CD4-positive, alpha-beta T cell (primary cell): ENCODE measurements at places on chromosomes 6 and 20. TPM values are rescaled to one million over a fixed set of nuclear protein-coding genes. Genes with fewer than 3 reads are reported as not detected.
A peak's percentile ranks its signal among the peaks of the same experiment; 100 is the strongest.

GRCh38 chr6:56491606-56492328 is 150.9 kb downstream of the DST start:
- H3K4me3 ChIP-seq = no peak overlapping the region
- no peaks in the 10 kb centered on the region for H3K36me3 ChIP-seq
- no peak for DNase-seq
- no peak overlapping the region for H3K27ac ChIP-seq

The XKR7 gene
- not detected for total RNA-seq

GRCh38 chr20:25008388-25009217 is 16.1 kb upstream of the APMAP start:
- H3K27me3 ChIP-seq = no peaks in the 10 kb centered on the region
- H3K36me3 ChIP-seq = peaks cover 83% of the 10 kb centered on the region
- no peak for DNase-seq
- H3K27ac ChIP-seq = no peak overlapping the region

DNA sequence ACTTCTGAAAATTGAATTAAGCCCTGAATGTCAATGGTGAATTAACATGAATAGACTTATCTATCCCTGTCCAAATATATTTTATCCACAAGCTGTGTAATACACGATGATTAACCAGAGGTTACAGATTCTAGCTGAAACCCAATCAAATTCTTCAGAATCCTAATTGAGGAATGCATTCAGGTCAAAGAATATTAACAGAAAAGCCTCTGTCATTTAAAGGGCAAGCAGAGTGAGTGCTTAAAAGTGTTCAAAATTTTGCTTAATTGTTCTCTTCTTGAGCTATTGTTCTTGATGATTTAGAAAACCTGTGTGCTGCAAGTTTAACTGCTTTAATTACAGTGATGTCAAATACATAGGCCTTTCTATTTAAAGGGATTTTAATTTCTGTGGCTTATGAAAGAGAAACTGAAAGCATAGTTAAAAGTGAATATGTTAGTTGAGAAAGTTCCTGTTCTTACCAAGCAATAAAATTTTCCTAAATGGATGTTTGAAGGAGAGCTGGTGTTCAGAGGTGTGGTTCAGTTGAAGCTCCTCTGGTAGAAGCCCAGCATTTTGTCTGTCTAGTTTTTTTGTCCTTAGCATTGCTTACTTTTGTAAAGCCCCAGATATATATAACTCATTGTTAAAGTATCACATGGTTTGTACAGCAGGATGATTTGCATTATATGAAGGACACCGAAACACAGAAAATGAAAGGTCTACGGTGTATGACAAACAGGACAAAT is 466.3 kb upstream of the PLCB4 start:
- H3K36me3 ChIP-seq = no peaks in the 10 kb centered on the region
- no peaks in the 10 kb centered on the region for H3K27me3 ChIP-seq
- peaks cover 4% of the 10 kb centered on the region for H3K4me1 ChIP-seq
- DNase-seq = no peak

The LPA gene
- total RNA-seq = not detected

DNA sequence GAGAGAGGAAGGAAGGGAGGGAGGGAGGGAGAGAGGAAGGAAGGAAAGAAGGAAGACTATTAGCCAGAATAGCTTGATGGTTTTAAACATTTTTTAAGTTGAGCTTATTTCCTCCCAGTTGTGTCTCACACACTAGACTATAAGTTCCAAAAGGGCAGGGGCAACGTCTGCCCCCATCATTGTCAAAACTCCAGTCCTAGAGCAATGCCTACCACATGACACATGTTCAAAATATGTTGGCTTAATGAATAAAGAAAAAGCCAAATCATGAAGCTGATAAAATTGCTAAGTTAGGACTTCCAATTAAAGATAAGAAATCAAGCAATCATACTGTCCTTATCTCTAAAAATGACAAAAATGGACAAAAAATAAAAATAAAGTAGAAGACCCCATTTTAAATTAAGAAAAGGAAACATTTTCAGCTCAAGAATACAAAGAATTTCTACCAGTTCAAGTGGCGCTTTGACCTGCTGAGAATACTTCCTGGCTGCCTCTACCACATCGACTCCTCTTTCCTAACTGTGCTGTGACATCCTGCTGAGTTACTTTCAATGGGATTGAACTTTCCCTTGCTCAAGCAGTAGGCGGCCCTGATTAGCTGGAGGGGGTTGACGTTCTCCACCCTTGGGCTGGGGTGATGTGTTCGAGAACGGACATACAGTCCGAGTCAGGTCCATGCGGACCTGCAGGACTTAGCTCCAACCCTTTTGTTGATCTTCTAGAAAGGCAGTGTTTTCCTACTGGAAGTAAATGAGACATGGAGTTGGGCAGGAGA is 283.9 kb upstream of the FOXQ1 start:
- no peak for DNase-seq
- no peaks in the 10 kb centered on the region for H3K27me3 ChIP-seq

- no peaks in the 10 kb centered on the region for H3K36me3 ChIP-seq
- no peaks in the 10 kb centered on the region for H3K4me1 ChIP-seq
- no peak overlapping the region for H3K27ac ChIP-seq
- no peak overlapping the region for H3K4me3 ChIP-seq
- H3K27me3 ChIP-seq = no peaks in the 10 kb centered on the region
These were observed 6.9 kb upstream of the ZBTB12 start for GRCh38 chr6:31908791-31909190.

The MUC22 gene
- not detected for total RNA-seq

The HTR1E gene
- not detected for total RNA-seq

The HLA-DQA2 gene
- 1.1 TPM for total RNA-seq

DNA sequence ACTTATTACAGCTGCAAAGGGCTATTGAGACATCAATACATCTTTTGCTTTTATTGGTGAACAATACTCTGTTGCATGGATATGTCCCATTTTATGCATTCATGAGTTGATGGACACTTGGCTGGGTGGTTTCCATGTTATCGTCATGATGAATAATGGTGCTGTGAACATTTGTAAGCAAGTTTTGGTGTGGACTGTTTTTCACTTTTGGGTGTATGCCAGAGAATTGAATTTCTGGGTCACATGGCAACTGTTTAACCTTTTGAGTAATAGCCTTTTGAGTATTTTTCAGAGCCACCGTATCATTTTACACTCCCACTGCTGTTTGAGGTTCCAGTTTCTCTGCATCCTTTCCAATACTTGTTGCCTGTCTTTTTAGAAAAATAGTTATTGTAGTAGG is 107.0 kb downstream of the JARID2 start:
- H3K4me3 ChIP-seq = no peak overlapping the region
- H3K27ac ChIP-seq = no peak overlapping the region
- no peak for DNase-seq
- H3K36me3 ChIP-seq = no peaks in the 10 kb centered on the region
- no peaks in the 10 kb centered on the region for H3K27me3 ChIP-seq
- H3K4me1 ChIP-seq = peaks cover 7% of the 10 kb centered on the region

DNA sequence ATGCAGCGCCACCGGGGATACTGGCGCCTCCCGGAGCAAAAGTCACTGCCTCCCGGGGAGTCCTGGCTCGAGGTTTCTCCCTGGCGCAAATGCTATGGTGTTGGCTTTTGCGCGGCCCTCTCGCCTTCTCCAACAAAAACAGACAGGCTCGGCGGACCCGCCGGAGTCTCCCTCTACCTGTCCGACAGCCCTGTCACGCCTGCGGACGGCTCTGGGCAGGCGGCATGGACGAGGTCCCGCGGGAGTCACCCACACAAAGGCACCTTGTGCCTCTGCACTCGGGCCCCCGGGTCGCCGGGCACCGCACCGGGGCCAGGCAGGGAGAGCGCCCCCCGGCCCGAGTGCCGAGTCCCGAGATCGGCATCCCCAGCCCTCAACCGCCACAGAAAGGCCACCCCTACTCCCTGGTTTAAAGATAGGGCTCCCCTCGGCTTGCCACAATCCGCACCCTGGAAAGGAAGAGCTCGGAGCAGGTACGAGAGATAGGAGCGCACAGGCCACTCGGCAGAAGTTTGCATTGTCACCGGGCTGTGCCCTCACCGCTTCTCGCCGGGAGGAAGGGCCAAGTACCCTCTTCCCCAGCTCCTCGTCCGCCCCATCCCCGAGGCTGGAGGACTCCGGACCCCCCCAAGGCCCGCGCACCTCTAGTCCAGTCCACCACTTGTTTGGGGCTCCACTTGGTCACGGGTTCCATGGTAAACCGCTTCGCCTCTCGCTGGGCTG is 903 bp downstream of the CNKSR3 start:
- H3K27ac ChIP-seq = no peak overlapping the region
- H3K4me1 ChIP-seq = peaks cover 8% of the 10 kb centered on the region
- no peaks in the 10 kb centered on the region for H3K36me3 ChIP-seq
- DNase-seq = no peak

GRCh38 chr6:55578537-55579363 is at the start of gene HMGCLL1:
Gene HMGCLL1, minus strand, starts transcription at chr6:55579192. Its CDS starts 137 bp downstream, at chr6:55579055.
- no peaks in the 10 kb centered on the region for H3K4me1 ChIP-seq
- no peaks in the 10 kb centered on the region for H3K27me3 ChIP-seq
- DNase-seq = no peak
- H3K36me3 ChIP-seq = no peaks in the 10 kb centered on the region
- H3K27ac ChIP-seq = no peak within 1 kb of the TSS
- H3K4me3 ChIP-seq = no peak within 1 kb of the TSS

DNA sequence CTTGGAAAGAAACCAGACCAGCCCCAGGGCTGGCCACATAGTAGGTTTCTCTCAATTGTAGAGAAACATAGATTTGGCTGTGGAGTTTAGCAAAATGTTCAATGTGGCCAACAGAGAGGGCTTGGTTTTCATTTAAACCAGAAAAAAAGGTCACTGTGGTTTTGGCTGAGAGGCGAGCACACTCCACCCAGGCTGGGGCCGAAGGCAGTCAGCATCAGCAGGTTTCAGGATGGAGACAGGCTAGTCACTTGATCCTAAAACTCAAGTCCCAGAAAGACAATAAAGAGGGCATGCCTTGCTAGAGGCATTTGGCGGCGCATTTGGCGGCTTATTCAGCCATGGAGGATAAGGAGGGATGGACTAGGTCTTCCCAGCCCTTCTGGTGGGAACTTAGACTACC is 73.1 kb downstream of the PRND start:
- peaks cover 99% of the 10 kb centered on the region for H3K36me3 ChIP-seq
- H3K27me3 ChIP-seq = no peaks in the 10 kb centered on the region
- H3K4me1 ChIP-seq = peaks cover 20% of the 10 kb centered on the region
- H3K4me3 ChIP-seq = no peak overlapping the region
- no peak overlapping the region for H3K27ac ChIP-seq
- DNase-seq = no peak

The WFDC10B gene
- total RNA-seq = not detected

DNA sequence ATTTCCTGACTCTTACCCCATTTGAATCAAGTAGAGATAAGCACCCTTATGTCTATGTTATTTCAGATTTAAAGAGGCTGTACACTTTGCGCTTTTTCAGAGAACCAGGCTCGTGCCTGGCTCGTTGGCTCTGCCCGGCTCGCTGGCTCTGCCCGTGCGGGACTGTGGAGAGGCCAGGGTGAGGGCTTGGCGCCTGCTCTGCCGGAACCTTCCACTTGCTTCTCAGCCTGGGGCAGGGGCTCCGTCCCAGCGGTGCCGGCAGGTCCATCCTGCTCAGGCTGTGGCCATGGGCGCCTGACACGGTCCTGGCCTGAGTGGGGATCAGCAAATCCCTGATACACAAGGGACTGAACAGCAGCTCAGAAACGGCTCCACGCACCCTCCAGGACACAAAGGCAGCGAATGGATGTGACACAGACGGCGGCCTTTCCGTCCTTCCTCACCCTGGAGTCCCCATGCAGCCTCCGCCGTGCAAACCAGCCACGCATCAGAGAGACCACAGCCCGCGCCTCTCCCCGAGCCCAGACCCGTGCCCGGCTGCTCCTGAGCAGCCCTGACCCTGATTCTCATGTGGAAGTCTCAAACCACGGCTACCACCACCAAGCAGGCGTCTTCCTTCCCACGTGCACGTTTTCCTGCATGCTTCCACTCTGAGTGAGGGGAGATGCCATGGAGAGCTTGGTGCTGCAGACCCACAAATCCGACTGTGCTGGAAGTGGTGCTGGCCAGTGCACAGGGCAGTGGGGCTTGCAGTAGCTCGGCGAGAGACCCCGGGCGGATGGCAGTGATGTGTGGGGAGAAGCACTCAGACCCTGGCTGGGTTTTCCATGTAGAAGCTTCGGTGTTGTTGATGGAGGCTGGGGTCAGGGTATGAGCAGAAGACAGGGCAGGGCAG is 233.9 kb downstream of the ERMARD start:
- DNase-seq = no peak
- H3K4me1 ChIP-seq = peaks cover 15% of the 10 kb centered on the region
- no peak overlapping the region for H3K27ac ChIP-seq
- H3K36me3 ChIP-seq = no peaks in the 10 kb centered on the region

GRCh38 chr20:44738813-44739477 is 6.7 kb upstream of the KCNK15 start:
- no peaks in the 10 kb centered on the region for H3K36me3 ChIP-seq
- DNase-seq = no peak
- H3K4me3 ChIP-seq = no peak overlapping the region
- no peaks in the 10 kb centered on the region for H3K27me3 ChIP-seq
- no peak overlapping the region for H3K27ac ChIP-seq

- no peaks in the 10 kb centered on the region for H3K27me3 ChIP-seq
- peak overlapping the region; percentile 15 for H3K4me3 ChIP-seq
- H3K27ac ChIP-seq = no peak overlapping the region
- H3K36me3 ChIP-seq = no peaks in the 10 kb centered on the region
- peak; percentile 50 for DNase-seq
These were observed 284.7 kb upstream of the TAB2 start for GRCh38 chr6:149032599-149033405.

The LZTS3 gene
- 22.4 TPM for total RNA-seq

- DNase-seq = no peak
- H3K27ac ChIP-seq = no peak overlapping the region
- H3K27me3 ChIP-seq = no peaks in the 10 kb centered on the region
- peaks cover 35% of the 10 kb centered on the region for H3K4me1 ChIP-seq
These were observed 1.4 kb downstream of the SOX12 start for GRCh38 chr20:326645-327185.

DNA sequence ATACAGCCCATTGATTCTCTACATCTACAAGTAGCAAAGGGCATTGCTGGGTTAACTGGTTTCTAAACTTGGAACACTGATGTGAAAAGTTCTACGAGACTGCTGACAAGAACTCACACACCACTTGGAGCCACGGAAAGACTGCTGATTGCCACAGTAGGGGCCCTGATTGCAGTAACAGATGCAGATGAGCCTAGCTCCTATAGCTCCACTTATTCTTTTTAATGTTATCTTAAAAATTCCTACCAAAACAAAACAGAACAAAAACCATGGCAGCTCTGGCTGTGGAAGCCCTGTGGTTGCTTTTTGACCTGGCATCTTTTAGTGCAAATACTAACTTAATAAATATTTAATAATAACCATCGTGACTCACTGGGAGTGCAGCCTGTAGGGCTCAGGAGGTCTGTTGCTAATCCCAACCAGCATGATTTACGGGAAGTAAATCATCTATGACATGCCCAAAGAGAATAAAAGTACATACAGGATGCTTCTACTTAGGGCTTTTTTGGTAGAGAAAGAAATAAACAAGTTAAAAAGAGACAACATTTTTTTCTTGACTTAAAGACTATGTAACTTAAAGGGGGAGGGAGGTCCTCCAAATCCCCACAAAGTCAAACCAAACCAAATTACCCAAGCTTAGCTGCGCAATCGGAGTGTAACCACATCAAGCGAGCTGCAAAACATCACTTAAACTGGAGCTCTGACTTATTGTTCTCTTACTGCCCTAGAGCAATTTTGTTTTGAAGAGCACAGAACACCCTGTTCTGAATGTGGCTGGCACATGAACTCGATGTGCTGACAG is 87.2 kb downstream of the FKBP5 start:
- H3K36me3 ChIP-seq = peaks cover 11% of the 10 kb centered on the region
- H3K27ac ChIP-seq = peak overlapping the region; percentile 82
- H3K27me3 ChIP-seq = no peaks in the 10 kb centered on the region
- H3K4me3 ChIP-seq = peak overlapping the region; percentile 42
- H3K4me1 ChIP-seq = peaks cover 70% of the 10 kb centered on the region

The SLC16A10 gene
- 13.8 TPM for total RNA-seq

The PKIB gene
- 1.1 TPM for total RNA-seq
